Left ventricle myocardium inferior (tissue), 1 donor: ENCODE measurements at places on chromosomes 11 and 22.

GRCh38 chr22:48893288-48894063 is 934.2 kb downstream of the BRD1 start:
- H3K4me1 ChIP-seq = no peaks in the 10 kb centered on the region
- H3K4me3 ChIP-seq = no peak overlapping the region
- no peak for DNase-seq

DNA sequence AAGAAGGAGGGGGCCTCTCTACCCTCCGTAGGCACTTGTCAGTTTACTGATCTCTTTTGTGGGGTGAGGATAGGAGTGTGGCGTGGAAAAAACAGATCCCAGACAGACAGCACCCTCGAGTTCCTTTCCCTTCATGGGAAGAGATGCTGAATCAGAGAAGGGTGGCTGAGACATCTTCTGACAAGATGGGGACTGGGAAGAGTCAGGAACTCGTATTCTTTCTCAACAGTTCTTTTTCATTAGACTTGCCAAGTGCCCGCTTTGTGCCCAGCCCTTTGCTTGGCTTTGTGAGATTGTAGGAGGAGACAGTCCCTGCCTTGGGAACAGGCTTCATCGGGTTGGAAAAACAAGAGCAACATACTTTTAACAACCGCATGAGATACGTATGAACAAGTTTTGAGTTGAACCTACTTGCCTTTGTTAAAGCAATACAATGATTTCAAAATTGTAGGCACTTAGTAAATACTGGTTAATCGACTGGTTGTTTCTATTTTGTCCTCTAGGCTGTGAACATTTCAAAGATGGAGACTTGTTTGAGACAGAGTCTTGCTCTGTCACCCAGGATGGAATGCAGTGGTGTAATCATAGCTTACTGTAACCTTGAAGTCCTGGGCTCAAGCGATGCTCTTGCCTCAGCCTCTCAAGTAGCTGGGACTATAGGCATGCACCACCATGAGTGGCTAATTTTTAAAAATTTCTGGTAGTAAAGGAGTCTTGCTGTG is 1.1 kb downstream of the RRM1 start:
- peaks cover 26% of the 10 kb centered on the region for H3K4me1 ChIP-seq
- peak overlapping the region; percentile 96 for H3K27ac ChIP-seq
- no peaks in the 10 kb centered on the region for H3K27me3 ChIP-seq
- DNase-seq = no peak
- no peaks in the 10 kb centered on the region for H3K36me3 ChIP-seq
- peak overlapping the region; percentile 81 for H3K4me3 ChIP-seq

DNA sequence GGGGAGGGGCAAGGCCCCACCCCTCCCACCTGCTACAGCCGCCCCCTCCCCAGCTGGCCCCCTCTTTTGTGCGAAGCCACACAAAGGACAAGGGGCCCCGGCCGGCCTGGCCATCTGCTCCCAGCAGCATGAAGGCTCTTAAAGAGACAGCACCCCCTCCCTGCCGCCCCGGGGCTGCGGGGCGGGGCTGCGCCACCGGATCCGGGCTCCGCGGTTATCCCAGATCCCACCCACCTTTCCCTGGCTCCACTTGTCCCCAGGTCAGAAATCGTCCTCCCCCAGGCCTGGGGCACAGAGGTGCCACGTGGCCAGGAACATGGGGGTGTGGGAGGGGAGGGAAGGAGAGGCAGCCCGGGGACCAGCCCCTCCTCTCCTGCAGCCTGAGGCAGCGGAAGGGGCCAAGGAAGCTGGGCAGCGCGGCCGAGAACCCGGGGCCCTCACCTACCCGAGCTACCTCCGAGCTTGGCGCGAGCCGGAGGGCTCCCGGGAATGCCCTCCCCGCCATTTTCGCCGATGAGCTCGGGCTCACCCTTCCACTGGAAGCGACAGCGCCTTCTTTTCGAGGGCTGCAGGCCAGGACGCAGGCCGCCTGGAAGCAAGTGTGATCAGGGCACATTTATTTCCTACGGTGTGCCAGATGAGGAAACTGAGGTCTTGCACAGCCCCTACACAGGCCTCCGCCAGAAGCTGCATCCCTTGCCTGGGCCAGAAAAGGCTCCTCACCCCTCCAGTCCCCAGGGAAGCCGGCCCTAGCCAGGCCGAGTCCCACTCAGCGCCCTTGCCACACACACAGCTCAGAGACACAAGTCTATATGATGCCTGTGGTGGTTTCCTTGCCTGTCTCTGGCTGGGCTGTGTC is 2.5 kb upstream of the RCOR2 start:
- peak overlapping the region; percentile 99 for H3K27ac ChIP-seq
- H3K4me3 ChIP-seq = peak overlapping the region; percentile 67
- H3K36me3 ChIP-seq = no peaks in the 10 kb centered on the region
- peaks cover 60% of the 10 kb centered on the region for H3K4me1 ChIP-seq
- DNase-seq = peak; percentile 76
- H3K27me3 ChIP-seq = no peaks in the 10 kb centered on the region

GRCh38 chr22:30539368-30539767 is 7.2 kb downstream of the SEC14L6 start:
- H3K36me3 ChIP-seq = no peaks in the 10 kb centered on the region
- H3K27ac ChIP-seq = no peak overlapping the region
- H3K4me3 ChIP-seq = no peak overlapping the region
- peaks cover 52% of the 10 kb centered on the region for H3K27me3 ChIP-seq
- no peak for DNase-seq

DNA sequence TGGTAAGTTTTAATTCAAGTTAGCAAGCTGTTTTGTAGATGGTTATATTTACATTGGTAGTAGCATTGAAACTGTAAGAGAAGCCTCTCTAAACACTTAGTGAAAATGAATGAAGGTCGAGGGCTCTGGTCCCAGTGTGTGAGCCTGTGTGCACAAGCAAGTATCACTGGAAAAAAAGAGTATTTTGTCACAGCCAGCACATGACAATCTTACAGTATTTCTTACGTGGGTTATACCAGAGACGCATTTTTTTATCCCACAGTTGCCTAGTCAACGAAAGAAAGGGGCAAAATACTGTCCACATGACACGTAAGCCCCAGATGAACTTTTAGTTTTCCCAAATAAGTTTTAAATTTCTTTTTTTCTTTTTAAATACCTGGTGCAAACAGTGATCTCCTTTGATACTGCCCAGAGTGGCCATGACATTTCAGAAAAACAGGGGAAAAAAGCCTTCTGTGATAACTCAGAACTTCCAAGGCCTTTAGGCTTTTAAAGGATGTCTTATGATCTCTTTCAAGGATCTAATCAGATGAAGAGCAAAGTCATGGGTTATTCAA is 23.5 kb downstream of the RAB38 start:
- no peaks in the 10 kb centered on the region for H3K4me1 ChIP-seq
- no peaks in the 10 kb centered on the region for H3K27me3 ChIP-seq
- H3K4me3 ChIP-seq = no peak overlapping the region
- H3K36me3 ChIP-seq = no peaks in the 10 kb centered on the region
- no peak for DNase-seq

- no peaks in the 10 kb centered on the region for H3K27me3 ChIP-seq
- no peak overlapping the region for H3K4me3 ChIP-seq
- peaks cover 64% of the 10 kb centered on the region for H3K4me1 ChIP-seq
- DNase-seq = peak; percentile 63
Observed at GRCh38 chr11:69489031-69489745, 7.7 kb downstream of the LINC01488 start.
